ENCODE measurements at places on chromosomes 16 and 17.

- no peak for DNase-seq
Measured at GRCh38 chr16:17972460-17972943, 364.0 kb downstream of the NPIPA8 start.

DNA sequence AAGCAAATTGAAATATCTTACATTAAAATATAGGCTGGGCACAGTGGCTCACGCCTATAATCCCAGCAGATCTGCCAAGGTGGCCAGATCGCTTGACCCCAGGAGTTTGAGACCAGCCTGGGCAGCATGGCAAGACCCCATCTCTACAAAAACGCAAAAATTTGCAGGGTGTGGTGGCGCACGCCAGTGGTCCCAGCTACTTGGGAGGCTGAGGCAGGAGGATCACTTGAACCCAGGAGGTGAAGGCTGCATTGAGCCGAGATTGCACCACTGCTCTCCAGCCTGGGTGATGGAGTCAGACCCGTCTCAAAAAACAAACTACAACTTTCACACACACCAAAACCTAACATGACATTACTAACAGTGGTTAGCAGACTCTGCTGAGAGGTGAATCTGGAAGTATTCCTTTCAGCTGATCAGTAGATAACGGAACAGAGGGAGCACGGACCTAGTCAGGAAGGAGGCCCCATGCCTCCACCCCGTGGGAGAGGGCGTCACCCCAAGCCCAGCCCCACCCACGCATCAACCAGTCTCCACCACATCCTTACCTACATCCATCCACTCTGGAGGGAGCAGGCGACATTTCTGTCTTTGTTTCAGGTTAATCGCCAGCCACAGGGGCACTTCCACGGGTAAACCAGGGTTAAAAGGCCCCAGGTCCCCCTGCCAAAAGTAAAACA lies 1.7 kb downstream of the GINS2 start:
- no peak for DNase-seq

- no peak for DNase-seq
Measured at GRCh38 chr16:66444049-66444481, 17.0 kb downstream of the BEAN1 start.

- no peak for DNase-seq
Measured at GRCh38 chr17:49130891-49131290, 1.7 kb upstream of the B4GALNT2 start.

DNA sequence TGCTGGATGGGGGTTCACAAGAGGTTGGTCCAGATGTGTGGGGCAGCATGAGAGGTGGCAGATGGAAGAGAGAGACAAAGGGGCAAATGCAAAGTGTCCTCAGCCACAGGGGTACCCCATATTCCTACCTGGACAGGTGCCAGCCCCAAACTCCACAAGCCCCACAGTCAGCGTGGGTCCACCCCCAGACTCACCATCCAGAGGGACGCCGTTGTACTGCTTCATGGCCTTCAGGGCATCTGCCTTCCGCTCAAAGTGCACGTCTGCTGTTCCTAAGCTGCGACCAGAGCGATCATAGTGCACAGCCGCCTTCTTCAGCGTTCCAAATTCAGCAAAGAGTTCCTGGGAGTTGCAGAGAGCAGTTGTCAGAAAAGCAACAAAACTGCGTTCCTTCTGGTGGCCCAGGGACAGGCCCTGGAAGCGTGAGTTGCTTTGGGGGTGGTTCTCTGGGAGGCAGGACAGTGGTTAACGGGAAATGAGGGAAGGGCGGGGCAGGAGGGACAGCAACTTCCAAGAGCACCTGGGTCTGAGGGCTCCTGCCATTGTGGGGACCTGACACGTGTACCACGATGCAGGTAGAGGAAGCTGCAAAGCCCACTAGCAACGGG lies 2.3 kb downstream of the ALYREF start:
- DNase-seq: no peak

GRCh38 chr17:28446716-28447395 lies 26.6 kb upstream of the SLC13A2 start:
- DNase-seq: no peak

GRCh38 chr16:11140466-11140865 lies 115.5 kb downstream of the SOCS1 start:
- DNase-seq: no peak

DNA sequence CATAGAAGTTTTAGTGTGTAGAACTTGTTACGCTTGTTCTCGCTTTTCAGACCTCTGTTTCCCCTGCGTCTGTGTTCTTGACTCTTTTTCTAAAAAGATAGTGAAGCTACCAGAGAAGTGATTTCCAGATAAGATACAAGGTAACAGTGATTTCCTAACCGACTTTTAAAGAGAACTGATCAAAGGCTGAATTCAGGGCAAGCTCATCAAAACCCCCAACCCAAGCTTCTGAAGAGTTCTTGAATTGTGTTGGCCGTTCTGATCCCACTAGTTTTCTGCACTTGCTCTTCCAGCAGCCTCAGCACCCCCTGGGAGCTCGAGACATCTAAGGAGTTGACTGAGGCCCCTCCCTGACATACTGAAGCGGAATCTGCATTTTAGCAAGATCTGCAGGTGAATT lies 12.7 kb upstream of the NSMCE1 start:
- DNase-seq: no peak

GRCh38 chr17:59149051-59149450 lies 5.9 kb downstream of the SKA2 start:
- DNase-seq: no peak

DNA sequence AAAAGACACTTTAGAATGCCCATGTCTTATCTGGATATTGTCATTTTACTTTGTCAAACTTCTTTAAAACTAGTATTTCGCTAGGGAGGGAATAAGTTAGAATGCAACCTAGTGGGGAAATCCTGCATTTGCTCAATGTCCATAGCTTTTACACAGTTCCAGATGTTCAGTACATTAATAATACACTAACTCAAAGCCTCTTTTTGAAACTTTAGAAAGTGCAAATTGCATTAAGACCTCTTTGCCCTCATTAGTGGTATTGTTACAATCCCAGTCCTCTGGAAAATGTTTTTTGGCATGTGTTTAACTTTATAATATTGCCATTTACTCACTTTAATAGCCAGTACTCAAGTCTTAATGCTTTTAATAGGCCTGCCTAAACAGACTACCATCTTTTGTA lies 106.8 kb downstream of the BRIP1 start:
- DNase-seq: no peak
